DMS53 (cell line): ENCODE measurements at places on chromosomes 4 and X.
A peak's percentile ranks its signal among the peaks of the same experiment; 100 is the strongest.

- DNase-seq: no peak
These were observed 78.8 kb upstream of the FAT4 start for GRCh38 chr4:125235971-125236370.

DNA sequence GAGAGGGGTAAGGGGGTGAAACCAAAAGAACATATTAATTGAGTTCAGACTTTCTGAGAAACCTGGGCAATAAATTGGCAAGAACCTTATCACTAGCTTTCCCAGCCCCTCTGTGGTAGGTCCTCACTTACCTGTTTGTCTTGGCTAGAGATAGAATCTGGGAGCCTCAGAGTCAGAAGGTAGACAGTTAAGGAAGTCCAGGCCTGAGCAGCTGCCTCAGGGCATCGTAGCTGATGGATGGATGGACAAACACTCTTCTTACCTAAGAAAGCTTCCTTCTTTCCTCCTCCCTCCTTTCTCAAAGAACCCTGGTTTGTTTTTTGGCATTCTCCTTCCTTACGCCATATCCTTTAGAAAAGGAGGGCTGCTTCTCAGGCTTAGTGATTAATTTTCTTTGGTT lies 24.4 kb downstream of the FRAS1 start:
- DNase-seq: no peak

DNA sequence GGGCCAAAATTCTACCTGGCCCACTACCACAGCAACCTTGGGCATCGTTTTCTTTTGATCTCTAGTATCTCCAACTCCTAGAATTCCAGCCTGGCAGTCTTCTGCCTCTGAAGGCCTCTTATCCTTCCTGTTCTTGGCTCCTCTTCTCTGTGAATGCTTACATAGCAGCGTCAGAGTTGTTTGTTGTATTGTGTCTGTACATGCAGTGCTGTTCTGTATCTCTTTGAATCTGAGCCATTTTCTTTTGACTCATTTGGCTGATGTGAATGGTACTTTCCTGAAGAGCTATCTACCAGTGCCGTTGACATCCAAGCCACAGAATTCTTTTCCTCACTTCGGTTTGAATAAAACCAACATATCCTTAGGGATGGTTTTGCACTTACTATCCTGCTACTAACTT lies 79.2 kb downstream of the TMEM164 start:
- DNase-seq: peak; percentile 11

GRCh38 chrX:24899391-24899790 lies 116.4 kb downstream of the ARX start:
- DNase-seq: no peak

DNA sequence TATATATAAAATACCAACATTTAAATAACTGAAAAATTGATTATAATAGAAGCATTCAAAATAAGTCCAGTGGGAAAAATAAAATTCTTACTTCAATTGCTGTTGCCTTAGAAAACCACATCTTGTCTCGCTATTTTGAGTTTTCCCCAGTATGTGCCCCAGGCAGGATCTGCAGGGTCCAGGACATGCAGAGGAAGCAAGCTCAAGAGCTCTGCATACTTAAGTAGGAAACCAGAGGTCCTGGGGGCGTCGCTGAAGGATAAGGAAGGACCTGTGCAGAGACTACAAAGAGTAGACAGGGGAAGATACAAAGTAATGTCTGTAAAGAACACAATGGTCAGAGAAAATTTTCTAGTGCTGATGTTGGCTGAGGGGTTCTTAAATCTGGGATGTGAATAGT lies 310.5 kb upstream of the EMCN start:
- DNase-seq: no peak

DNA sequence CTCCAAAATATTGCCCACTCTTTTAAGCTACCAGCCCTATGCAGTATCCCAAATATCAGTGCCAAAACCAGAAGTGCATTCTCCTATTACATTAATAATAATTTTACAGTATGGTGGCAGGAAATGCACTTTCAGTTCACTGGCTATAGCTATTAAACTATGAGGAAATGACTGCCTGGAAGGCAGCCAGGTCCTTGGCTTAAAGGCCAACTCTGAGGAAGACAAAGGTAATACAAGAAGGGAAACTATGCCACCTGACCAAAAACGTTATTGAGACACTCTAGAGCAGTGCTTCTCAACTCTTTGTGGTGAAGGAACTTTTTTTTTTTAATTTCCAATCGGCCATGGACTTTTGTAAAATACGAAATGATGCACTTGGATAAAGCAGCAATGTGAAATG lies 133.6 kb upstream of the VAMP7 start:
- DNase-seq: peak; percentile 55

- DNase-seq: no peak
These were observed 83.6 kb upstream of the STX18 start for GRCh38 chr4:4625488-4625887.

DNA sequence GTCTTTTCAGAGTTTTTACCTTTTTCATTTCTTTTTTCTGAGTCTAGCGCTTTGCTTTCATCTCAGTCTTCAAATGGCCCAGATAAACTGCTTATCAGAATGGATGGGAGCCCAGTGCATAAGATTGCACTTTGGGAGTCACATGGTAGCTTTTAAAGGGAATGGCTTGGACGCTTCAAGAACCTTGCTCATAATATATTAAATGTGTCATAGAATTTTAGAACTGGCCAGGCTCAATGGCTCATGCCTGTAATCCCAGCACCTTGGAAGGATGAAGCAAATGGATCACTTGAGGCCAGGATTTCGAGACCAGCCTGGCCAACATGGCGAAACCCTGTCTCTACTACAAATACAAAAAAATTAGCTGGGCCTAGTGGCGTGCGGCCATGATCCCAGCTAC lies 68.4 kb downstream of the HMGB2 start:
- DNase-seq: no peak

DNA sequence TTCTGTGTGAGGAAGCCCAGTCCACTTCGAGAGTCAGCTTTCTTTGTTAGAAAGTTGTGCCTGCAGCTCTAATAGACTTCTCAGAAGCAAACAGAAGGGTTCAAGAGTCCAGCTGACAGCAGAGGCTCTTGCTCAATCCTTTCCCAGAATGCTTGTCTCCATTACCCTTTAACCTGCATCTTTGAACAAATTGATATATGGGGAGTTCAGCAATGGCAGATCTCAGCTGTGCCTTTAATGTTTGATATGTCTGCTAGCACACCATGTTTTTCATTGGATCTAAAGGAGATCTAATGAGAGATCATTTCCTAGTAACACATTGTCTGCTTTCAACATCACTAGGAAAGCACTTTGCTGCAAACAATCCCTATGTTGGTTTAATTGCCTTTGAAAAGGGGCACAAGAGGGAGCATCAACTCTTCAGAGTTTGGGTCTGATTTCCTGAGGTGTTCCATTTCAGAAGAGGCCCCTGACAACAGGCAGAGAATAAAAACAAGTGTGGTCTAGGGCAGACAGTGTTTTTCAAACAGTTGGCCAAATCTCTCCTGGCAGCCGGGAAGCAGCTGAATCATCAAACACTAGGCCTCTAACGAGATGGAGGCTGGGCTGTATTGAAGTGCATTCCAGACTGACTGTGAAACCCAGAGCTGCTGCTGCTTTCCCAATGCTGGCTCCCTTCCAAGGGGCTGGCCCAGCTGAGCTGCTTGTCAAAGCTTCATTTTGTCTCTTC lies 55.5 kb downstream of the LUZP4 start:
- peak; percentile 95 for DNase-seq

DNA sequence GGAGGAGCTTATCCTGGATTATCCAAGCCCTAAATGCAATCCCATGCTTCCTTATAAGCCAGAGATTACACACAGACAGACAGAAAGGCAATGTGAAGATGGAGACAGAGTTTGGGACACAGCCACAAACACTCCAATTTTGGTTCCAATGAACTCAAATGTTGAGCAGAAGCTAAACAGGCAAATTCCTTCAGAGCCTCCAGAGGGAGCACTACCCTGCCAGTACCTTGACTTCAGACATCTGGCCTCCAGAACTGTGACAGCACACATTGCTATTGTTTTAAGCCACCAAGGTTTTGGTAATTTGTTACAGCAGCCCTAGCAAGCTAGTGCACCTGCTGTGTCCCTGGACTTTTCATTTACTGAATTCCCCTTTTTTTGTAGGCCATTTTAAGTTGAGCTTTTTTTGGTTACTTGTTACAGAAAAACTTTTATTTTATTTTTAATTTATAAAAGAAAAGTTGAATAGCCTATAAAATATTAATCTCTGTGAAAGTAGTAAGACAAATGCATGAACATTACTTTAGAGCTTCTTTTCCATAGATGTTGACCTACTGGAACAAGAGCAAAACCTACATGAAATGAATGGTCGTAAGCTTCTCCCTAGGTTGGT lies 33.4 kb upstream of the SRD5A3 start:
- DNase-seq: peak; percentile 61

GRCh38 chrX:137747244-137748043 lies 181.5 kb downstream of the ZIC3 start:
- DNase-seq: peak; percentile 76

- DNase-seq: peak; percentile 86
These were observed 12.4 kb downstream of the EPGN start for GRCh38 chr4:74320559-74321118.

- DNase-seq: peak; percentile 77
These were observed 10.2 kb downstream of the ADGRL3 start for GRCh38 chr4:61210186-61210939.

- DNase-seq: no peak
These were observed 197.9 kb downstream of the MGST2 start for GRCh38 chr4:139863531-139863930.

GRCh38 chr4:123524958-123525628 lies 128.5 kb downstream of the SPRY1 start:
- DNase-seq: peak; percentile 85

GRCh38 chrX:141375011-141375760 lies 132.9 kb upstream of the SPANXC start:
- DNase-seq: no peak

GRCh38 chr4:174600391-174600790 lies 78.1 kb upstream of the HPGD start:
- no peak for DNase-seq

DNA sequence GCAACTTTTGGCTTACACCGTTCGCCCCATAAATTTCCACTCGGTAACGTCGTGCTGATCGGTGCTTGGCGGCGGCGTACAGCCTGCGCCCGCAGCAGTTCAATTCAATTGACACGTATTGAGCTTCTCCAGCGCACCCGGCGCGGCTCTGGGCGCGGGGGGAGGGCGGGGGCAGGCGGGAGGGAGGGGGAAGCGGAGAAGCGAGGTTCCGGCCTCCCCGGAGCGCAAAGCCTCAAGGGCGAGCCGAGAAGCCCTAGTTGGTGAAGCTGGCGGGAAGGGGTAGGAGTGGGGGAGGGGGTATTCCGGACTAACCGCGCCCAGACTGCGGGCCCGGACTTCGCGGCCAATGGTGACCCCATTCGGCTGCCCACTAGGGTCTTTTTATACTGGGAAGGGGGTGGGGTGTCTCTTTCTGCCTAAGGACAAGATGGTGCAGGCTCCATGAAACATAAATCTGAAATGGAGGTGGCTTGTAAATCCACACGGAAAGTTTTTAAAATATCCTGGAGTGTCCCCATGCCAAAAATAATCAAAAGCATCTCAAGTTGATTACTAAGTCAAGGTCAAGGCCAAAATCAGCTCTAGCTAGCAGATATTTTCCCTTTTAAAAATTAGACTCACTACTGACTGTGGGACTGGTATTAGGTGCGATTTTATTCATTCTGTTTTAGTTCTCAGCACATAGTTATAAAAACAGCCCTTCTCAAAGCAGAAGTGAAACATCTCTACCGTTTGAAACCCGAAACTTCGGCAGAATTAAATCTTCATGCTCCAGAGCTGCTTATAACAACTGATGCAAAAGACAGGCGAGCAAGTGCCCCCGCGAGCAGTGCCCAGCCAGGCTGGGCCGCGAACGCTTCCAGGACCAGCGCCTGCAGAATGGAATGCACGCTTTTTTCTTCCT lies 1.5 kb upstream of the BCOR start:
- peak; percentile 84 for DNase-seq

- no peak for DNase-seq
These were observed 1961.9 kb upstream of the ADGRL3 start for GRCh38 chr4:59238212-59238611.

- no peak for DNase-seq
These were observed 32.2 kb downstream of the XG start for GRCh38 chrX:2784026-2784425.

DNA sequence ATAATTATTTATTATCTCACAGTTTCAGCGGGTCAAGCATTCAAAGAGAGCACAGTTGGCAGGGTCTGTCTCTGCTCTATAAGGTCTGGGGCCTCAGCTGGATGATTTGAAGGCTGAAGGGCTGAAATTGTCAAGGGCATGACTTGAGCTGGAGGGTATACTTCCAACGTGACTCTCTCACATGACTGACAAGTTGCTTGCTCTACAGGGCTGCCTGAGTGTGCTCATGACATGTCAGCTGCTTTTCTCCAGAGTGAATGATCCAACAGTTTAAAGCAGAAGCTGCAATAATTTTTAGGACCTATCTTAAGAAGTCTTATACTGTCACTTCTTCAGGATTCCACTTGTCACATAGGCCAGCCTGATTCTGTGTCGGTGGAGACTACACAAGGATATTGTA lies 51.2 kb downstream of the TIGD2 start:
- peak; percentile 27 for DNase-seq

- no peak for DNase-seq
These were observed 79.2 kb upstream of the DKK2 start for GRCh38 chr4:107115185-107115847.

GRCh38 chrX:84186603-84187532 lies 1.1 kb downstream of the RPS6KA6 start:
- peak; percentile 54 for DNase-seq

DNA sequence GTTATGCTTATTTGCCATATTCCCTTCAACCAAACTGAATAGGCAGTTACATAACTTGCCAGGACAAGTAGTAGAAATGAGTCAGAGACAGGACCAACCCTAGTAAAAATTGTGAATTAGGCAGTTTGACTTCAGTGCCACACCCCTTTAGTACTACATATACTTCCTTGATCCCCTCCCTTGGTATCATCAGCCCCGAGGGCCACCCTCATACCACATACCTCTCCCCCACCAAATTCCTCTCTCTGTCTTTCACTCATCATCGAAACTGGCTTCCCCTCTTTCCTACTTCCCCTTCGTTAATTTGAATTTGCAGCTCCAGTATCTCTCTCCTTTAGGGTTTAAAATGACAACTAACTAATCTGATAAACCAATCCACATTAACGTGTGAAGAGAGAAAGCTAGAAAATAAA lies 7.9 kb upstream of the PTPN13 start:
- DNase-seq: no peak

- DNase-seq: peak; percentile 41
These were observed 158.1 kb upstream of the CXorf66 start for GRCh38 chrX:140123446-140123845.

GRCh38 chr4:112279025-112279881 lies 6.5 kb downstream of the TIFA start:
- no peak for DNase-seq

- peak; percentile 97 for DNase-seq
These were observed at the start of gene LNX1 for GRCh38 chr4:53591372-53591892. Gene LNX1 (minus strand): TSS chr4:53591486. CDS start chr4:53574002, 17,484 bp downstream.

- no peak for DNase-seq
These were observed 34.6 kb upstream of the TBC1D9 start for GRCh38 chr4:140790765-140791164.

- peak; percentile 35 for DNase-seq
These were observed 10.7 kb upstream of the SMIM10L2A start for GRCh38 chrX:135410861-135411627.

GRCh38 chr4:102554482-102554881 lies 53.3 kb downstream of the NFKB1 start:
- DNase-seq: no peak
